Cortex of kidney (tissue), 1 donor: ENCODE measurements at places on chromosomes 7 and 10.

DNA sequence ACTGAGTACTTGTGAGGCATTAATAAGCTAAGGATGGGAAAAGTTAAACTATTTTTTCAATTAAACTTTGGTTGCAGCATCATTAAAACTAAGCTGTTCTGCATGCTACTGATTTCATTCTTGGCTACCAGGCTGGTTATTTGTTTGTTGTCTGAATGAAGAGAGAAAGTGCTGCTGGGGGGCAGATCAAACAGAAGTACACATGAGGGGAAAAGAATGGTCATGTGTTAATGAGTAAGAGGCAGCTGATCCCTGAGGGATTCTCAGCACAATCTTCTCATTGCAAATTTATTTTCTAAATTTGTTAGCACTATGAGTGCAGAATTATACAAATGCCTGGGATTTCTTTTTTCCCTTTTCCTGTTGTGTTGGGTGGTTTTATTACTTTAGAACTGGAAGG, 213.2 kb upstream of the HPS1 start:
- no peak for DNase-seq

DNA sequence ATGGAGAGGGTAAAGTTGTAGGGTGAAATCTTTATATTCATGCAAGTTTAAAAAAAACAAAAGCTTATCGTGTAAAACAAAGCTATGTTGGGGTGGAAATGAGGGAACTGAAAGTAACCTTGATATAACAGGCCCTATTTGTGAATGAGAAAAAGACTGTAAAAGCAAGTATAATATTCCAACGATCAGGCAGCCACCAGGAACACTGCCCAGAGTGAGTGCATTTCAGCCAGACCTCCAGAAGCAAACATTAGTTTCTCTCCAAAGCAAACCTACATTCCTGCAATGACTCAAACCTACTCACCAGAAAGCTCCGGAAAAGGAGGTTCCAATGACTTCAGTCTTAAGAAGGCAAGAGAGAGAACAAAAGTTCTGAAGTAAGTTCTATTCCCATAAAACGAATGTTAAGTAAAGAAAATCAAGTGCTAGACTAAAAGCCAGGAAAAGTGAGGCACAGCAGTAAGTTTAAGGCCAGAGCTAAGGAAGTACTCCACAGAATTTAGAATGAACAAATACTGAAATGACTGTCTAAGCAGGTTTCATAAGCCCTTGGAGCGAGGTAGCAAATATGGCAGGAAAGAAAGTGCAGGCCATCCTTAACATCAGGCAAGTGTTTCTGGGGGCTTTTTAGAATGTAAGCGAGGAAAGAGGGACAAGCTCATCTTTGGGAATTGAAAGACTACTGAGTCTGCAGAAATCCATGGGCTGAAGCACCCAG, 493.1 kb downstream of the XPNPEP1 start:
- no peak for DNase-seq

DNA sequence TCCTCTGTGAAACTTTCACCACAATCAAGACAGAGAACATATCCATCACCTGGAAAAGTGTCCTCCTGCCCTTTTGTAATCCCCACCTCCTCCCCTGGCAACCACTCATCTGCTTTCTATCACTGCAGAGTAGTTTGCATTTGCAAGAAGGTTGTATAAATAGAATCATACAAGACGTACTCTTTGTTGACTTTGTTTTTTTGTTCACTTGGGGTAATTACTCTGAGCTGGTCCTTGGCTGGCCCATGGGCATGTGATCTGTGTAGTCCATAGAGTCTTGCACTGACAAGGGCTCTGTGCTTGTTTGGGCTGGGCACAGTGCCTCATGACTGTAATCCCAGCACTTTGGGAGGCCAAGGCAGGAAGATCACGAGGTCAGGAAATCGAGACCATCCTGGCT, 7.8 kb upstream of the HACD1 start:
- no peak for DNase-seq

GRCh38 chr7:88001744-88002530, 67.9 kb downstream of the ADAM22 start:
- DNase-seq, result no peak

- no peak for DNase-seq
Measured at GRCh38 chr7:79778786-79779770, 325.6 kb upstream of the MAGI2 start.

GRCh38 chr10:131891196-131891928, 9.4 kb upstream of the PPP2R2D start:
- no peak for DNase-seq

- no peak for DNase-seq
Measured at GRCh38 chr10:47123716-47124288, 176.2 kb upstream of the GDF10 start.
